ENCODE measurements at places on chromosomes 13 and 19.

DNA sequence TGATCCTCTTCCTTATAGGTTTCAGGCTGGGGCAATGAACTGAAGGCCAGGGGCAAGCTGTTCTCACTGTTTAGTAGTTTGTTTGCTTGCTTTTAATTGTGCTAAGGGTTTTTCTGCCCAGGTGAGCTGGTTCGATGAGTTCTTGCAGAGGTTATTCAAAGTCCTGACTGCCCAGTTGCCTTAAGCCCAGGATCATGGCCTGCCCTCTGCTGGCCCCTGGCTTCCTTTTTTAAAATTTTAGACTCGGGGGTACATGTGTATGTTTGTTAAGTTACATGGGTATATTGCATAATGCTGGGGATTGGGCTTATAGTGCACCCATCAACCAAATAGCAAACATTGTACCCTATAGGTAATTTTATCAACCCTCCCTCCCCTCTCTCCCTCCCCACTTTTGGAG, 65.7 kb downstream of the ZNF536 start:
- no peak for DNase-seq

DNA sequence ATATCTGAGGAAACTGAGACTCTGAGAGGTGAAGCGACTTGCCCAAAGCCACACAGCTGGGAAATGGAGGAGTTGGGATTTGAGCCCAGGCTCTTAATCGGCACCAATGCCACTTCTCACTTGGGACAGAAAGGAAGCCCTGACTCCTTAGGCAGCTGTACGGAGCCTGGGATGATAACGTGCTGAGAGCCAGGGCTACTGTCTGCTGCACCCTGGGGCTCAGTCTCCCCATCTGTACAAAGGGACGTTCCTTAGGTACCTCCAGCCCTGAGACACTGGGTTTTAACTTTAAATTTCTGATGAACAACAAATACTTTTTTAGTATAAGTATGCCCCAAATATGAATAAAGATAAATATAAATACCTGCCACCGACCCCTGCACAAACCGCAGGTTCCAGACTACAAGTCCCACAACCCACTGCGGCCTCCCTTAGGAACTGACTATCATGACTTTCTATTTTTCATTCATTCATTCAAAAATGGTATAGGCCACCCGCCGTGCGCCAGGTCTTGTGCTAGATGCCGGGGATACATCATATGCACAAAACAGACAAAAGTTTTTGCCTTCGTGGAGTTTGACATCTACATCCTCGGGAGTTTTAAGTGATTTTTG, 776 bp upstream of the NCLN start:
- no peak for DNase-seq

DNA sequence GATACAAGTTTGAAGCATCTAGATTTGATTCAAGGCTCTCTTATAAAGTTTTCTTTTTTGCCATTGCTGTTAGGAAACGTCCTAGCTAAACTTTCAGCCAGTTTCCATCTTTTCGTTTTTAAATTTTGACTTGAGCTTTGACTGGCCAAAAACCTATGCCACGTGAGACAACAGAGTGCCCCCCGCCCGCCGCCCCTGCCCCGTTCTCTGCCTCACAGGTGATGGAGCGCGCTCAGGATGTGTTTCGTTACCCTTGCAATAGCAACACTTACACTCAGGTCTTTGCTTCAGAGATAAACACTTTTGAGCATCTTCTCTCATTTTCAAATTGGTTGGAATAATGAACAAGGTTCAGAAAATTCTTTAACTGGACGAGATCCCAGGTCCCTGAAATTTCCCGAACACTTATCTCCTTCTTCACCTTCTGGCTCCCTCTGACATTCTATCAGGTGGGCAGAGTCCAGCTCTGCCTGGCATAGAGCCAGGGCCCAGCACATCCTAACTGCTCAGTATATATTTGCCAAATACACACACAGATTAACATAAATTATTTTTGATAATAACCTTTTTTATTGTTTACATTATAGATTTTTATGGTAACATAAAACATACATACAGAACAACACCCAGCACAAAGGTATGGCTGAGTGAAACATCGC, 301.1 kb downstream of the IRS2 start:
- DNase-seq, result no peak

DNA sequence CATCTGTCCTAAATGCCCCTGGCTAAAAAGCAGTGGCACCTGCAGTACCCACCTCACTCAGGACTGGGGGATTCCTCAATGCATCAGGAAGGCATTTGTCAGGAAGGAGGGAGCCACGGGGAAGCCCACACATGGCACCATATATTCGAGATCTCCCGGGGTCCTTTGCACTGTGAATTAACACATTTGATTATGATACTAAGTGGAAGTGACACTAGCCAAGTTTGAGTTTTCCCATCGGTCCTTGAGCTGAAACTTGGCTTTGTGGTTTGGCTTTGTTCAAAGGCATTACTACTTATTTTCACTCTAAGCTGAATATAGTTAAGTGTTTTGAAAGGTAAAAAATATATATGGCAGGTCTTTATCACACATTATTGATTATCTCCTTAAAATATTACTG, 168.7 kb upstream of the MYO16 start:
- DNase-seq, result no peak

DNA sequence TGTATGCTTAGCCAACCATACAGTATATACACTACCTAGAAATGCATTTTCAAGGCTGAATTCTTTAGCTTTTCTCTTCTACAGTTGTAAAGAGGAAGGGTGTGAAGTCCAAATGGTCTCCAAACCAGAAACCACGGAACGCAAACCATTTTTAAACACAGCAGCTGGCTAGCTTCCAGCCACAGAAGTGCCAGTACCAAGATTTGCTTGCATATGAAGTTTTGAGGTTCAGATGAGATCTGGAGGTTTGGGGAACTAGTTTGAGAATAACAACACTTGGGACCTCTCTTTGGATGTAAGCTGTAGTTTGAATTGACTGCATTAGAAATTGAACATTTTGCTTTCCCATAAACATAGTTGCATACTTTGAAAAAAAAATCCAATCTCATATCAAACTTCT, 1243.5 kb downstream of the EFNB2 start:
- no peak for DNase-seq

GRCh38 chr19:33441277-33441699, 67.8 kb downstream of the CEBPG start:
- no peak for DNase-seq

DNA sequence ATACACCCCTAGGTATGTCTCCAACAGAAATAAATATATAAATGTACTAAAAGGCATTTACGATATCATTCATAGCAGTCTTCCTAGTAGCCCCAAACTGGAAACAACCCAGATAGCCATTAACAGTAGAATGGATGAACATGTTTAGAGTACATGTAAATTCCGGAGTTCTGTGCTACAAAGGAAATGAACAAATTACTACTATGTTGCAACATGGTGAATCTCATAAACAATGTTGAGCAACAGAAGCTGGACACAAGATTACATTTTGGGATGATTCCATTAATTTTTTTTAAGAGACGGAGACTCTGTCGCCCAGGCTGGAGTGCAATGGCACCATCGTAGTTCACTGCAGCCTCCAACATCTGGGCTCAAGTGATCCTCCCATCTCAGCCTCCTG, 5.9 kb upstream of the SLC7A10 start:
- DNase-seq, result no peak

DNA sequence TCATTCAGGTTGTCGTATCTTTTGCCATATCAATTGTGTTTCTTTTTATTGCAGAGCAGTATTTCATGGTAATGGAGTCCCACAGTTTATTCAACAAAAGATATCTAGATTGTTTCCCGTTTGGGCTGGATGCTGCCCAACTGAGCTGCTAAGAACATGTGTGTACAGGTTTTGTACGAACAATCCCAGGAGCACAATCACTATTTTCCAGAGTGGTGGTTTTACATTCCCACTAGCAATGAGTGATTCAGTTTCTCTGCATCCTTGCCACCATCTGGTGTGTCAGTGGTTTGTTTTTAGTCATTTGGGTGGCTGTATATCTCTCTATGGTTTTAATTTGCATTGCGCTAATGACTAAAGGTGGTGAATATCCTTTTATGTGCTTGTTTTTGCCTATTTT, 52.7 kb upstream of the ZDHHC20 start:
- DNase-seq, result no peak

DNA sequence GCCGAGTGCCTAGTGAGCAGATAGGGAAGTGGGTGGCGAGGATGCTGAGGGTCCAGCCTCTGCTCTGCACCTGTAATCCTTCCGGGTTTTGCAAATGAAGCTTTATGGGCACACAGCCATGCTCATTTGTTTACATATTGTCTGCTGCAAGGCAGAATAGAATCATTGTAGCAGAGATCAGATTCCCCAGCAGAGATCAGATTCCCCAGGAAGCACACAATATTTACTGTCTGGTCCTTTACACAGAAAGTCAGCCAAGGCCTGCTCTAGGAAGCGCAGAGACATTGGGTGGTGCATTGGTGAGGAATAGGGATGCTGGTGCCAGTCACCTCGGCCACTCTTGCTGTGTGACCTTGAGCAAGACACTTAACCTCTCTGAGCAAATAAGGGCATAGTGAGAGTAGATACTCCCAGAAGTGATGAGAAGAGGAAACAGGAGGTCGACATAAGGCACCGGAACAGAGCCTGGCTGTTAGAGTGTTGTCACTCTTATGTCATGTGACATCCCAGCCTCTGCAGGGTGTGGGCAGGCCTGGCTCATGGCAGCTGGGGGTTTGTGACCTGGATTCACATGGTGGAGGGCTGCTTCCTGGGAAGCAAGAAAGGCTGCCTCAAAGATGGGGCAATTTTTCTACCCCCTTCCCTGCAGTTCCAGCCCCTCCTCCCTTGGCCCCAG, 25.6 kb downstream of the CARM1 start:
- no peak for DNase-seq

DNA sequence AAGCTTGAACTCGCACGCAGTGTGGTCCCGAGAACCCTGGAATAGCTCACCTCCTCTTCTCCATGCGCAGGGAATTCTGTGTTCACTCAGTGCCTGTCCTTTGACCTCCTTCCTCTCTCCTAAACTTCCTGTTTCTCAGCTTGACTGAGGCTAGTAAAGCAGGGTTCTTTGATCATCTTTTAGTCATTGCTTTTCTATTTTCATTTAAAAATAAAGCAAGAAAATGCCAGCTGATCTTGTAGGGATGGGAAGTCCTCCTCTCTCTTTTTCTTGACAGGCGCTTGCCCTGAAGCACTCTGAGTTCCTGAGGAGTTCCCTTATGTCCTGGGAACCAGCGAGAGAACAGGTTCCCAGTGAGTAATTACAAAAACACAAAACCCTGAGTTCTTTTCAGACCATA, 62.8 kb downstream of the ARHGEF7 start:
- DNase-seq, result no peak

DNA sequence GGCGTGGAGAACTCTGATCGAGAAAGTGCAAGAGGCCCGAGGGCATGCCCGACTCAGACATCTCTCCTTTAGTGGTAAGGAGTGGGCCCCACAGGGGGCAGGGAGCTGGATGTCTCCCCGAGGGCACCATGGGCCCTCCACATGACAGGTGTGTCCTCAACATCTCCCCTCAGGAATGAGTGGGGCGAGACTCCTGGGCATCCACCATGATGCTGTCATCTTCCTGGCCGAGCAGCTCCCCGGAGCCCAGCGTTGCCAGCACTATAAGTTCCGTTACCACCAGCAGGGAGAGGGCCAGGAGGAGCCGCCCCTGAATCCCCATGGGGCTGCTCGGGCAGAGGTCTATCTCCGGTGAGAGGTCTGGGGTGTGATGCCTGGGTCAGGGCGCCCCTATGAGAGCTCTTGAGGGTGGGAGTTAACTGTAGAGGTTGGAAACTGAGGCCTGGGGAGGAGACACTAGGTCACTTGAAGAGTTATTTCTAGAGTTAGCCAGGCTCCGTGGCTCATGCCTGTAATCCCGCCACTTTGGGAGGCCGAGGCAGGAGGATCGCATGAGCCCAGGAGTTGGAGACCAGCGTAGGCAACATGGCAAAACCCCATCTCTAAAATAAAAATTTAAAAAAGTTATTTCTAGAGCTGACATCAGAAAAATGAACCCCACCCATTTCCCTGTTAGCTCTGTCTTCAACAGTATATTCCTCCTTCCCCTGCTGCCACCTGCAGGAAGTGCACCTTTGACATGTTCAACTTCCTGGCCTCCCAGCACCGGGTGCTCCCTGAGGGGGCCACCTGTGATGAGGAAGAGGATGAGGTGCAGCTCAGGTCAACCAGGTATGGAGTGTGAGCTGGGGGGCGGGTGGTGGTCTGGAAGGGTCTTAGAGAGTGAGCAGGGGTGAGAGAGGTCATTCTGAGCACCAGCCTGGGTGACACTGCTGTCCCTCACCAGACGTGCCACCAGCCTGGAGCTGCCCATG, 5.1 kb downstream of the IGFLR1 start:
- no peak for DNase-seq

DNA sequence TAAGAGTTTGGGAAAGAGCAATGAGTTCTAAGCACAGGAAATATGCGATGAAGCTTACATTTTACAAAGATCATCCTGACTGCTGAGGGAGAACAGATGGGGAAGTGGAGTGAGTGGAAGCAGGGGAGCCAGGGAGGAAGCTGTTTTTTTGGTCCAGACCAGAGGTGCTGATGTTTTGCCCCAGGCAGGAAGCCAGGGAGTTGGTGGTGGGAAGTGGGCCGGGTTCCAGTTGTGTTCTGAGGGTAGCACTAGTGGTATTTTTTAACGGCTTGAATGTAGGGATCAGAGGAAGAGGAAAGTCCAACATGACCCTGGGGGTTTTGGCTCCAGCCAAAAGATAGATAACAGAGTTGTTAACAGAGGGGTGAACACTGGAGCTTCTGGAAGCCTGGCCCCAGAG, 20.7 kb upstream of the OLFM4 start:
- DNase-seq, result no peak
